ENCODE measurements at places on chromosomes 2 and 18.
A peak's percentile ranks its signal among the peaks of the same experiment; 100 is the strongest.

GRCh38 chr2:20365249-20365817 lies 14.7 kb upstream of the PUM2 start:
- peak; percentile 72 for DNase-seq

GRCh38 chr2:42813763-42814162 lies 21.4 kb upstream of the HAAO start:
- no peak for DNase-seq

GRCh38 chr18:56086786-56087185 lies 498.8 kb upstream of the TCF4 start:
- no peak for DNase-seq

DNA sequence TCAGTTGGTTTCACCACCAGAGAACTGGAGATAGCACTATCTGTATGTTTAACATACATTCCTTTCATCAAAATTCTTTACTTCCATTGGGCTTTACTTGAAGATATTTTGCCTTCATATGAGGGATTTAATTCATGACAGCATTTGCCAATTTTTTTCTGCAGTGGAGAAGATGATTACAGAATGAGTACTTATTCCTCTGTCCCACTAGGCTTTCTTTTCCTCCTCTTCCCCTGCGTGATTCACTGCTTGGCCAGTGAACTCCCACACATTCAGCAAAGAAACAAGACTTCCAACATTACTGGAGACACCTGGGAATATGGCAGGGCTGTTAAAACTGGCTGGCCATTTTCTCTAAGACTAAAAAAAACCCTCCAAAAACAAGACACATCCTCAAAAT lies 425.8 kb upstream of the KCNH7 start:
- DNase-seq = no peak

DNA sequence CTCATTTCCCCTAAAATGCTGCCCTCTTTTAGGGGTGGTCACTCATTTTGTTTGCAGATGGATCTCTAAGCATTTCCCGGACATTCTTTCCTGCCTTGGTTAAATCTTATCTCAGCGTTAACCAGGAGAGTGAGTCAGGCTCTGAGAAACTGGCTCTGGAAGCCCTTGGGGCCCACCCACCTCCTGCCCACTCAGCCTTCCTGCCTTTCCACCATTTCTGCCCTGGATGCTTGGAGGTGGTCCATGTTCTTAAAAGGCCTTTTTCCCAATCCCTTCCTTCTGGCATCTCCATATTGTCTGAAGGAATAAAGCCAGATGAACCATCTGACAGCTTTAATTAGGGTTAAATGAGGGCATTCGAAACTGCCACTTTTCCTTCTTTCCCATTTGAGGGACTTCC lies 9.5 kb downstream of the HK2 start:
- DNase-seq = no peak

DNA sequence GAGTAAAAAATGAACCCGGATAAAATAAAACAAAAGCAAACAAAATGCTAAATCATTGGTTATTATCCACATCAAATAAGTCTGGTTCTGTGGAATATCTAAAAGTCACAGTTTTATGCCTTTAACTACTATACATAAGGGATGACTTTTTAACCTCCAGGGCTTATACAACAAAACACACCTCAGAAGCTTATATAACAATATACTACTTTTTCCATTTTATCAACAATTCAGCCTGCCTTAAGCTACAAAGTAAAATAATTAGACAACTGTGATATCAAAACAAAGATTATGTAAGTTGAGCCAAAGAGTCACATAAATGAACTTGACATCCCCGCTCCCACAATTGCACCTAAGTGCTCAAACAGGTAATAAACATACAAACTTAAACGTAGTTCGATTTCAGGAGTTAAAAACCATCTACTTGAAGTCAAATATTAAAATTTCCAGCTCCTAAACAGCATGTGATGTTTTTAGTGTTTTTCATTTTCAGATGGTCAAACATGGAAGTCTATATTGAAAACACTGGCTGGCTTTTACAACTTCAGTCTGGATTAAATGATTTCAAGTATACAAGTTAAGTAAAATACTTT lies 54.7 kb downstream of the ATIC start:
- no peak for DNase-seq
